Pulmonary artery endothelial cell (primary cell): ENCODE measurements at places on chromosomes 2 and 18. TPM values are rescaled to one million over a fixed set of nuclear protein-coding genes. Genes with fewer than 3 reads are reported as not detected.

DNA sequence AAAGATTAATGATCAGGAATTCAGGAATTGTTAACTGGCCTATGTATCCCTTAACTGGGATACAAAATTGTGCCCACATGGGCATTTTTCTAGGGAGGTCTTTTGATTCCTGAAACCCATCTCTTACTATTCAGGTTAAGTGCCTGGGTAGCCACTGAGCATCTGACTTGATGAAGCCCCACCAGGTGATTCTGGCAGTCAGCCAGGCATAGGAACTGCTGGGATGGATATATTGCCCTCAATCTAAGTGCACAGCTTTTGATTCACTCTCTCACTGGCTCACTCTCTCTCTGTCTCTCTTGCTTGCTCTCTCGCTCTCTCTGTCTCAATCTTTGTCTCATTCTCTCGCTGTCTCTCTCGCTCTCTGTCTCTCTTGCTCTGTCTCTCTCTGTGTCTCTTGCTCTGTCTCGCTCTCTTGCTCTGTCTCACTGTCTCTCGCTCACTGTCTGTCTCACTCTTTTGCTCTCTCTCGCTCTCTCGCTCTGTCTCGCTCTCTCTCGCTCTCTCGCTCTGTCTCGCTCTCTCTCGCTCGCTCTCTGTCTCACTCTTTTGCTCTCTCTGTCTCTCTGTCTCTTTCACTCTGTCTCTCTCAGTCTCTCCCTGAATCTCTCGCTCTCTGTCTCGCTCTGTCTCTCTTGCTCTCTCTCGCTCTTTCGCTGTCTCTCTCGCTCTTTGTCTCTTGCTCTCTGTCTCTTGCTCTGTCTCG is 22.3 kb downstream of the INPP1 start:
- no peak for DNase-seq

DNA sequence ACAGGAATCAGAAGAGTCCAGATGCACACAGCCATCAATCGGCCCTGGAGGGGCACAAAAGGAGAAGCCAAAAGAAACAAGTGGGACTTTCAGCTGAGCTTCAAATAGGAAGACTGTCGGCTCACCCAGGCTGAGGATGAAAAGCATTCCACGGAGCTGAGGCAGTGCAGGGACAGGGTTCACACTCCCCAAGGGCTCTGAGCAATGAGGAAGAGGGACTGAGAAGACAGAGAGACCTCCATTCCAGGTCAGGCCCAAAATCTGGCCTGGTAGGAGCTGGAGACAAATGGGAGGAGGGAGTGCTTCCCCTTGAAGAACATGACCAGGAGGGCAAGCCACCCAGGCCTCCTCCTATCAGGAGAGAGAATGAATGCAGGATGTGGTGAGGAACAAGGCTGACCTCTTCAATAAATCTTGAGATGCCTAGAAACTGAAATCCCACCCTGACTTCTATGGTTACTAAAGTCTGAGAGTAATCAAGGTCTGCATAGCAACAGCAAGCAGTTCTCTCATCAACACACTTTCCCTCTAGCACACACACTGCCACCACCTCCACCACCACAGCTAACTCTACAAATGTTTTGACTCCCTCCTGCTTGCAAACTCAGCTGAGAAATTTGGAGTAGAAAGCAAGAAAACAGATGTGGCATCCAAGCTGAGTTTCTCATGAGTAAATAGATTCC is 434.4 kb downstream of the TNS1 start:
- no peak for DNase-seq

GRCh38 chr2:121235542-121235941 is 49.5 kb downstream of the TFCP2L1 start:
- DNase-seq, result no peak

GRCh38 chr2:236394571-236394970 is 130.4 kb upstream of the ASB18 start:
- no peak for DNase-seq

DNA sequence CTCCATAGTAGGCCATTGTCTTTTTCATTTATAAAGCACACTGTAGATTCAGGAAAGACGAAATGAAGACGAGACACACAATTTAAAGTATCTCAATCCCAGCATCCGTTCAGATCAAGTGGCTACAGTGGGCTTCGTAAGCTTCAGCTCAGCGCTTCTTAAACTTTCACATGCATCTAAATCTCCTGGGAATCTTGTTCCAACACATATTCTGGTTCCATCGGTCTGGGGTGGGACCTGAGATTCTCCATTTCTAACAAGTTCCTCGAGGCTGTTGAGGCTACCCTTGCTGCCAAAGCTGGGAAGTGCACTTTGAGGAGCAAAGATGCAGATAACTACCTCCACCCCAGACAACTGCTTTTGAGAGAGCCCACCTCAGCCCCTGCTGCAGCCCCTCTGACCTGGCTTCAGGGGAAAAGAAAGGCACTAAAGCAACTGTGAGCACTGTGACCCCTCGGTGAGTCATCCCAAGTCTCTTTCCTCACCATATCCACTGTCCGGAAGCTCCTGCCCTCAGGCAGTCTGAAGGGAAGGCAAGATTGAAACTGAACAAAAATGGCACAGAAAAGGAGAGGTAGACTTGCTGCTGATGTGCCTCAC is 201.1 kb upstream of the FBXO11 start:
- peak; percentile 63 for DNase-seq

GRCh38 chr2:88880441-88880953 is 189.0 kb downstream of the RPIA start:
- peak; percentile 22 for DNase-seq

DNA sequence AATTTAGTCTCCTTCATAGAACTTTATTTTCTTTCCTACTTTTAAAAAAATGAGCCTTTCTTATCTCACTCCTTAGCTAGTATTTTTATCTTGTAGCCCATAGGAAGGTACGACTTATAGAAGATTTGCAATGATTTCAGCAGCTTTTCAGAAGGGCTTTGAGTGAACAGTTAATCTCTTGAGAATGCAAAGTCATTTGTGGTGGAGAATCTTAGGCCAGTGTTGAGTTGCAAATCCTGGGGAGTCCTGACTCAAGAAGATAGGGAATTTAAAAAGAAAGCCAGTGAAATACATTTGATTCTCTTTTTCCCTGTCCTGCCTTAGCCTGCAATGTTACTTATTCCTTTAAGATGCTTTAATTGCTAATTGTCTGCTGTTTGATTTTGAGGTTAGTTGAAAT is 33.6 kb downstream of the LYPD6 start:
- DNase-seq, result no peak

DNA sequence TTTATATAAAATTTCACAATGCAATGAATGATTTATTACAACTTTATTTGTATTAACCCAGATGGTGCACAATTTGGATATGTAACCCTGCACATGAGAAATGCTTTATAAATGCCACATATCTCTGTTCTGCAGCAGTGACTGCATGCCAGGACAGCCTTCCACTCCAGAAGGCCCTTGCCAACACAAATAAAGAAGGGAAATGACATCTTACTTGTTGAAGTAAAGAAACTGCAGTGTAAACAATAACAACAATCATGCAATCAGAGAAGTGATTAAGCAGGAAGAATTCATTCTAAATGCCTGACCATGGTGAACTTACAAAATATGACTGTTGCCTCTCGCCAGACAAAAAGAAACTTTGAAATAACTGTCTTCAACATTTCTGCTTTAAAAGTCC is 129.9 kb upstream of the CHST9 start:
- DNase-seq, result no peak

- DNase-seq, result no peak
These were observed 280.8 kb downstream of the CCDC85A start for GRCh38 chr2:56464613-56465012.

- no peak for DNase-seq
These were observed 48.4 kb upstream of the HAAO start for GRCh38 chr2:42840760-42841159.

DNA sequence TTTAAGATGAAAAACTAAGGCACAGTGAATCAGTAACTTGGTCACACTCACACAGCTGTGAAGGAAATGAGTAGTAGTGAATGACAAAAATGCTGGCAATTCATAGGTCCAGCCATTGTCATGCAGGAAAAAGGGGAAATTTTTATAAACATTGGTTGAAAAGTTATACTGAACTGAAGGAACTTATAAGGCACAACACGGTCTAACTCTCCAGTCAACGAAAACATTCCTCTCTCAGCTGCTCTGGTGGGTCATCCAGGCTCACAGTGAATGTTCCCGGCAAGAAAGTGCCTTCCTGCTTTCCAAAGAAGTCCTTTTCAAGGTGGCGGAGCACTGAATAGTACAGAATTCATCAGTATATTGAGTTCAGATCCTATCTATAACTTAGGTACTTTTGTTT is 476.1 kb downstream of the DCC start:
- no peak for DNase-seq

DNA sequence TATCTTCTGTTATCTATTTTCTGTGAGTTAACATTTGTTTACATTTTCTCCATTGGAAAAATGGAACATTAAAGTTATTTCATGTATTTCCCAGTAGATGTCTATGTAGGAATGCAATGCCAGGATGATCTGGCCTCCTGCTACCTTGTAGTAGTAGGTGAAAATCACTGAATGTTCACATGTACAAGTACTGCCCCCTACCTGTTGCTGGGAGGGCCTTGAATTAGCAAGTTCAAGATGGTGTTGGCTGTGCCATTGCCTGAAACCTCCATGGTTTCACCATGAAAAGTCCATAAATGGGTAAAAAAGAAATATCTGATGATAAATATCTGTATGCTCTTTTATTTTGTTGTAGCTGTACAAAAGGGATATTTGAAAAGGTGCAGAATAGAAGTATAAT is 30.7 kb downstream of the XRCC5 start:
- no peak for DNase-seq

GRCh38 chr2:143877056-143877455 is 642.9 kb downstream of the ZEB2 start:
- DNase-seq, result no peak

DNA sequence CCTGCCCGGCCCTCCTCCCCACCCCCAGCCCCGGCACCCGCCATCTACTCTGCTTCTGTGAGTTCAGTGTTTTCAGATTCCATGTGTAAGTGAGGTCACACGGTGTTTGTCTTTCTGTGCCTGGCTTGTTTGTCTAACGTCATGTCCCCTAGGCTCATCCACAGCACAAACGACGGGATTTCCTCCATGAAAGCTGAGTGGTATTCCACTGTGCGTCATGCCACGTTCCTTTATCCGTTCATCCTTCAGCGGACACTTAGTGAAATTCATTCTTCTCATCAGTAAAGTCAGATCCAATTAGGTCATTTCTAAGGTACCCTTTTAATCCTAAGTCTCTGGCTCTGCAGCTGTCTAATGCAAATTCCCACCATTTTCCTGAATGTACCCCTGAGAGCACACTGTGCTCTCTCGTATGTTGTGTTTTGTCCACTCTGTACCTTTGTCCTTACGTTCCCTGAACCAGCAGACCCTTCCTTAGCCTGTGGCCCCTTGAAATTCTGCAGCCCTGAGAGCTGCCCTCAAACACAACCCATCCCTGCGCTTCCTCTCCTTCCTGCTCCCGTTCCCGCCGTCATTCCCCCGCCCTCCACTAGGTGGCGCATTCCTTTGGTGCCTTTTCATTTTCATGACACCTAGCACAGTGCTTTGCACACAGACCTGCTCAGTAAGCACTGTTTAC is 44.1 kb downstream of the TRAPPC12 start:
- no peak for DNase-seq

GRCh38 chr2:24721470-24721869 is 71.7 kb downstream of the PTRHD1 start:
- DNase-seq, result peak; percentile 73

DNA sequence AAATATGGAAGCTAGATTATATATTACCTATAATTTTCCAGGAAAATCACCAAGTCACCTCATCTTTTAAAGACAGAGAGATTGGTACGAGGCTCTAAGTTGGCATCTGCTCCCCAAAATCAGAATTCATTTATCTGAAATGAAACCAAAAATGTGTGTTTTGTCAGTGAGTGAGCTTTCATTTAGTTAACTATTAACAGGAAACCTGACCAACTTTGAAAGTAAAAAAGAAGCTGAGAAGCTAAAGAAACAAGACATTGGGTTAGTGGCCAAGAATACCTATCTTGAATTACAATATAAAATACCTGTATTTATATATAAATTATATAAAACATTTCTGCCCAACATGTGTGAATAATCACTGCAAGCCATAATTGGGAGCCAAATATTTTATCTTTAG is 1.9 kb downstream of the MPPE1 start:
- DNase-seq, result no peak

- DNase-seq, result no peak
These were observed 4.4 kb downstream of the MBOAT2 start for GRCh38 chr2:8999102-8999446.

DNA sequence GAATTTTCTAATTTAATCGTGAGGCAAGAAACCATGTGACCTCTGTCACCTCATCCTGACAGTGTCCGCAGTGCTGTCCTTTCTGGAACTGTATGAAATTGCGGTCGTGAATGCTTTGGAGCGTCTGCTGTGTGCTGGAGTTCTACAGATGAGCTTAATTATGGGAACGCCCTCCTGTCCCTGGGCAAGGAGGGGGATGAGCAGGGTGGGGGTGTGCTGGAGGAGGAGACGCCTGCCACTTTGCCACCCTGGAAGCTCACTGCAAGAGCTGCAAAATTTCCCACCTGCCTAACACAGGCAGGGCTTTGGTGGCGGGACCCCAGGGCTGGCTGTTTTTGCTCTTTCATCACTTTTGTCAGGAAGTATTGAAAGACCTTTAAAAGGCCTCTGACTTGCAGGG is 6.5 kb downstream of the LPIN1 start:
- DNase-seq, result no peak

- no peak for DNase-seq
These were observed 107.3 kb downstream of the USP34 start for GRCh38 chr2:61363580-61363979.

GRCh38 chr2:16774091-16774490 is 108.5 kb upstream of the CYRIA start:
- no peak for DNase-seq

GRCh38 chr2:15298770-15299169 is 262.4 kb downstream of the NBAS start:
- no peak for DNase-seq

DNA sequence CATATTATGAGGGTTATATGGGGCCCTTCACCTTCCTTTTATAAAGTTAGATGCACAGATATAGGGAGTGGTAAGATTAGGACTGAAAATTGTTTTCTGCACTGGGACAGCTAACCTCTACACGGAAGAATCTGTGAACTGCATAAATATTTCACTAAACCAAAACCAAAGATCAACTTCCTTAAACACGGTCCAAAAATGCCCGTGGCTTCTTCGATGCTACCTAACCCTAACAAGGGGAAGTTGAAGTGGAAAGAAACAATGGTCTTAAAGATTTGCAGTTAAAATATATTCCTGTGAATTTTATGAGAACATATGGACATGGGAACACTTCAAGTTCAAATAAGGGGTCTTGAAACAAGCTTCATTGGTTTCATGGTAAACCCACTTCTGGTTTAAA is 33.3 kb upstream of the PAX3 start:
- no peak for DNase-seq

- no peak for DNase-seq
These were observed 233.8 kb upstream of the SKOR2 start for GRCh38 chr18:47485221-47485797.

Gene ZDBF2
- total RNA-seq, result 9.0 and 12.1 TPM in 2 replicates

Gene KCNK3
- total RNA-seq, result not detected in 2 replicates

Gene SNED1
- total RNA-seq, result 12.8 and 16.6 TPM in 2 replicates

Gene SCN9A
- total RNA-seq, result 0.11 and 0.33 TPM in 2 replicates

Gene AP1S3
- total RNA-seq, result 3.4 and 7.2 TPM in 2 replicates

Gene CDCA7
- total RNA-seq, result 8.8 and 16.7 TPM in 2 replicates

Gene KCNG2
- total RNA-seq, result not detected in 2 replicates

Gene CFAP221
- total RNA-seq, result 1.1 TPM in 1 of 2 replicates, not detected in the other

Gene LIPG
- total RNA-seq, result 21.3 and 57.5 TPM in 2 replicates

Gene CDH2
- 31.6 and 36.5 TPM in 2 replicates for total RNA-seq

Gene SERPINB4
- not detected in 2 replicates for total RNA-seq

Gene AGXT
- total RNA-seq, result not detected in 2 replicates
